ENCODE measurements at places on chromosomes 1 and 21. TPM values are rescaled to one million over a fixed set of nuclear protein-coding genes. Genes with fewer than 3 reads are reported as not detected.

SLC27A3 gene
- total RNA-seq = 113 TPM

ZMYM1 gene
- total RNA-seq = 7.2 TPM

IVNS1ABP gene
- 49.3 TPM for total RNA-seq

RBP7 gene
- total RNA-seq = not detected

MATN1 gene
- 0.25 TPM for total RNA-seq

KCNJ15 gene
- not detected for total RNA-seq

NEXN gene
- total RNA-seq = 17.6 TPM

RNU1-4 gene
- total RNA-seq = under 0.01 TPM

SPRR2F gene
- total RNA-seq = not detected

CYP4Z1 gene
- total RNA-seq = not detected

FLG2 gene
- not detected for total RNA-seq

AADACL4 gene
- not detected for total RNA-seq

MYBPH gene
- total RNA-seq = 0.08 TPM

TRPM2 gene
- 0.08 TPM for total RNA-seq

PAQR7 gene
- 6.9 TPM for total RNA-seq

CNR2 gene
- total RNA-seq = under 0.01 TPM

LRRN2 gene
- not detected for total RNA-seq

E2F2 gene
- total RNA-seq = 5.6 TPM

RASAL2 gene
- 30.5 TPM for total RNA-seq

ZMPSTE24 gene
- 41.0 TPM for total RNA-seq

LYPD8 gene
- not detected for total RNA-seq

KCNT2 gene
- total RNA-seq = 8.0 TPM

TMEM50B gene
- total RNA-seq = 28.7 TPM

SPRR2E gene
- total RNA-seq = not detected

RHD gene
- total RNA-seq = not detected

MAB21L3 gene
- 0.18 TPM for total RNA-seq

PLA2G2F gene
- total RNA-seq = not detected

DTL gene
- total RNA-seq = 47.7 TPM

KIF21B gene
- not detected for total RNA-seq

APCS gene
- total RNA-seq = not detected

C1orf116 gene
- not detected for total RNA-seq

TRIM46 gene
- 5.2 TPM for total RNA-seq

LORICRIN gene
- not detected for total RNA-seq

LRRC38 gene
- not detected for total RNA-seq

NGF gene
- total RNA-seq = 20.2 TPM

SYCP1 gene
- total RNA-seq = not detected

GPR37L1 gene
- not detected for total RNA-seq

CELA3A gene
- not detected for total RNA-seq

CFAP74 gene
- not detected for total RNA-seq

LPAR3 gene
- total RNA-seq = 3.6 TPM

CFHR2 gene
- not detected for total RNA-seq

RGS18 gene
- total RNA-seq = not detected

PLA2G4A gene
- 74.7 TPM for total RNA-seq

DHDDS gene
- 55.7 TPM for total RNA-seq

TMPRSS2 gene
- not detected for total RNA-seq

ZNF436 gene
- total RNA-seq = 115 TPM

AGO4 gene
- total RNA-seq = 7.7 TPM

CDA gene
- not detected for total RNA-seq

NMNAT2 gene
- 0.49 TPM for total RNA-seq

TLR5 gene
- not detected for total RNA-seq

PCSK9 gene
- 2.5 TPM for total RNA-seq

FAM72B gene
- total RNA-seq = 5.6 TPM

ARHGEF10L gene
- 23.9 TPM for total RNA-seq
